Skeletal muscle cell (primary cell): ENCODE measurements at places on chromosomes 1 and 21.

DNA sequence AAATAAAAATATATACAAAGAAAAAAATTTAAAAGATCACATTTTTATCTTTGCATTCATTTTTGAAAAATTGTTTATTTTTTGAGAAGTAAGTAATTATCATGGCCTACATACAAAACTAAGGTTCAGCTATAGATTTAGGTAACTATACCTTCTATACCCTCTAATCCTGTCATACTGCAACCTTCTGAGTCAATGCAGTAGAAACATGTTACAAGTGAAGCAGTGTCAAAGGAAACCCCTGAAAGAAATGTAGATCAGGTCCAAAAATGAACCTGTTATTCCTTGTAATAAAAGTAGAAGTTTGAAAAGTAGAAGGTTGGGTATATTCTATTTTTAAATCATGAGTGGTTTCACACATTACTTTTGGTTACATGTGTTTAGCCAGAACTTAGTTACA lies 51.3 kb downstream of the PTGS2 start:
- no peak for DNase-seq

DNA sequence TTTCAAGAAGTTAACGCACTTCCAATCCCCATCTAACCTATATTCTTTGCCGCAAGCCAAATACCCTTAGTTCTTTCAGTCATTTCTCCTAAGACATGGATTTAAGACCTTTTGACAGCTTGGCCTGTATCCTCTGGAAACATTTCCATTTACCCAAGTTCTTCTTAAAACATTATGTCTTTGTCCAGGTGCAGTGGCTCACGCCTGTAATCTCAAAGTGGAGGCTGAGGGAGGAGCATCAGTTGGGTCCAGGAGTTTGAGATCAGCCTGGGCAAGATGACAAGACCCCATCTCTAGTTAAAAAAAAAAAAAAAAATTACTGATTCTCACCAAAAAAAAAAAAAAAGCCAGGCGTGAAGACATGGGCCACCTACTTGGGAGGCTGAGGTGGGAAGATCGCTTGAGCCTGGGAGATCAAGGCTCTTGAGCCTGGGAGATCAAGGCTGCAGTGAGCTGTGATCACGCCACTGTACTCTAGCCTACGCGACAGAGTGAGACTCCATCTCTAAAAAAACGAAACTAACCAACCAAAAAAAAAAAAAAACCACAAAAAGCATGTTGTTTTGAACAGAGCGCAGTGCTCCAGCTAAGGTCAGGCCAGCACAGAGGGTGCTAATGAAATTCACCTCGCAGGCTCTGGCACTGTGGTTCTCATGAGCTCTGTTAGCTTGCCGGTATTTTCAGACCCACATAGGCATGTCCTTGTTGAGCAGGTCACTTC lies 36.0 kb downstream of the NUAK2 start:
- no peak for DNase-seq

GRCh38 chr1:66436378-66437135 lies 97.4 kb upstream of the SGIP1 start:
- peak; percentile 60 for DNase-seq

GRCh38 chr1:192604979-192605620 lies 29.5 kb downstream of the RGS1 start:
- no peak for DNase-seq

GRCh38 chr1:239268941-239269340 lies 117.4 kb upstream of the CHRM3 start:
- no peak for DNase-seq

GRCh38 chr21:44317241-44317782 lies 17.5 kb downstream of the PFKL start:
- no peak for DNase-seq

- no peak for DNase-seq
Measured at GRCh38 chr1:103582464-103582863, 11.1 kb downstream of the AMY2B start.

GRCh38 chr1:152218762-152219436 lies 5.1 kb downstream of the HRNR start:
- no peak for DNase-seq

DNA sequence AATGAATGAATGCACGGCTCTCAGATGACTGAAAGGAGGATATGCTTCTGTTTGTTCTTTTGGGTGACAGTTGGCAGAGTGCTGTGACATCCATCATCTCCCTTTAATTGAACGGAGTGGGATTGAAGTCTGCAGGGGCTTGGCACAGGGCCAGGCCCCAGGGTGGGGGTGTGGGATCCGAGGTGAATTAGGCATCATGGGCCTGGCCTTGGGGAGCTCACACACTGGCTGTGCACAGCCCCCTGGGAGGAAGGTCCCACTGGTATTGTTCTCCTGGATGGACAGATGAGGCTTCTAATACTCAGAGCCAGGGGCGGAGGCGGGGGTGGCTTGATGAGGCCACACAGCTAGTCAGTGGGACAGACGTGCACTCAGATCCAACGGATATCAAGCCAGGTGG lies 19.3 kb downstream of the EPHB2 start:
- DNase-seq = no peak

GRCh38 chr21:15850645-15851044 lies 120.9 kb downstream of the USP25 start:
- no peak for DNase-seq

DNA sequence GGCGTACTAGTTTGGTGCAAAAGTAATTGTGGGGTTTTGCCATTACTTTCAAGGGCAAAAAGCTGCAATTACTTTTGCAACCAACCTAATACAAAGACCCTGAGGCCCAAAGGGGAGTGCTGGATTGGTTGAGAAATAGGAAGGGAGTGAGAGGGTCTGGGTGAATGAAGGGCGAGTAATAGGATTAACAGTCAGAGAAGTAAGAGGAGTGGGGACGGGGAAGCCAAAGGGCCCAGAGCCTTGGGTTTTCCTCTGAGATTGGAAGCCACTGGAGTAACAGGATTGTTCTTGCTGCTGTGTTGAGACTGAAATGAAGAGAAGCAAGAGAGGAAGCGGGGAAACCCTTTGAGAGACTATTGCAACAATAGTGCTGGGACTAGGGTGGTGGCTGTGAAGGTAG lies 19.0 kb upstream of the PRELP start:
- DNase-seq = no peak

DNA sequence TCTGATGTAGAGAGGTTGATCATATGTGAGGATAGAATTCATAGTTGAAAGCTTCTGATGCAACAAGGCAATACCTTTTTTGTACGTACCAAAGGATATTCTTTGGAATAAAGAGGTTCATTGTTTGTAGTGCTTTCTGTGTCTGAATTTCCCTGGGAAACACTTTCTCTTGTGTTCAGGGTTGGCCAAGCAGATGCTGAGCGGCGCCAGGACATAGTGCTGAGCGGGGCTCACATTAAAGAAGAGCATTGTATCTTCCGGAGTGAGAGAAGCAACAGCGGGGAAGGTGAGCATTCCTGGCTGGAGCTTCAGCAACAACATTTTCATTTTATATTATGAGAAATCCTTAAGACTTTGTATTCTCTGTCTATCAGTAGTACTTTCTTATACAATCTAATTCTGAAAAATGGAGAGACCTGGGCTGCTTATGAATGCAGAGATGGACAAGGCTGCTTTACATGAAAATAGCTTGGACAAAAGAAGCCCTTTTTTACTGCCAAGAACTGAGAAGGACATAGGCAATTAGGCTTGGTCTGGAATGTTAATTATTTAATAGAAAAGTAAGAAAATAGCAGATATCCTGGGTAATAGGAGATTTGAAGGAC lies 85.2 kb downstream of the KIF1B start:
- DNase-seq = no peak

DNA sequence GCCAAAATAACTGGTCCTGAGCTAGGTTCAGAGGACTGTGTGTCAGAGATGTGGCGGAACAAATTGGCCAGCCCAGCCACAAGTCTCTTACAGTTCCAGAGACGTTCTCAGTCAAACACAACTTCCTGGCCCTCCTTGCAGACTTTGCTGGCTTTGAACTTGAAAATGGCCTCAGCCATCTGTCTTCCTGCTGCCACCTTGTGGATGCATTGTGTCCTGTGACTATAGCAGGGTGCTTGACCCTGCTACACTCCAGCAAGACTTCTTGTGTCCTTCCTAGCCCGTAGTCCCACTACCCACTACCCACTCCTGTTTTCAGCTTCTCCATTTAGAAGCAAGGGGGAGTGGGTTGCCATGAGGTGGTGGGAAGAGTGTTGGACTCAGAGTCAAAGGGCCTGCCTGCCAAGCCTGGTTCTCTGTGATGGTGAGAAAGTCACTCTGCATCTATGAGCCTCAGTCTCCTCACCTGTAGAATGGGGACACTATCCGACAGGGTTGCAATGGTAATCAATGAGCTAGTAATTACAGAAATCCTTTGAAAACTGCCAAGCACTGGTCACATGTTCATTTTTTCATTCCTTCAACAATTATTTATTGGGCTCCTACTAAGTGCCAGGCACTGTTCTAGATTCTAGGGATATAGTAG lies 109.9 kb downstream of the IGSF21 start:
- DNase-seq = no peak

- DNase-seq = no peak
Measured at GRCh38 chr1:116880917-116881316, 28.8 kb upstream of the PTGFRN start.

- no peak for DNase-seq
Measured at GRCh38 chr1:77565321-77565720, 117.1 kb downstream of the ZZZ3 start.

GRCh38 chr1:179808503-179808902 lies 65.4 kb downstream of the FAM163A start:
- no peak for DNase-seq

GRCh38 chr1:96464066-96464465 lies 257.5 kb upstream of the PTBP2 start:
- no peak for DNase-seq

GRCh38 chr1:32878183-32878582 lies 7.5 kb upstream of the FNDC5 start:
- no peak for DNase-seq

DNA sequence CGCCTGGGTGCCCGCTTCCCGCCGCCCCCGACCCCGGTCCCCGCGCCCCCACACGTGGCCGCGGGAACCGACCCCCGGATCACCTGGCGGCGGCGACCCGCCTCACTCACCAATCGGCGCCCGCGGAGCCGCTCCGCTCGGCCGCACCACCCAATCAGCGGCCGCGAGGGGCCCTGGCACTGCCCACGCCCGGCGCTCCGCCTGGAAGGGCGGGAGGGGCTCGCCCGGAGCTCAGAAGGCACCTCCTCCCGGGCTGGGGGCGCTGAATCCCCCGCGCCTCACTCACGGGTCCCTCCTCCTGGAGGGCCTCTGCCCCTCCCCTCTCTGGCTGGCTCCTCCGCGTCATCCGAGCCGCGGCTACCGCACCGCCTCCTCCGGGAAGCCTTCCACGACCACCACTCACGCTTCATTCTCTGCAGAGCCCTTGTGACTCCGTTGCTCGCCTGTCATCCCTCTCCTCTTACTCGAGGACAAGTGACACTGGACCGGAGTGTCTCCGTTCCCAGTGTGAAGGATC lies 374 bp downstream of the SH2D5 start:
- peak; percentile 20 for DNase-seq

DNA sequence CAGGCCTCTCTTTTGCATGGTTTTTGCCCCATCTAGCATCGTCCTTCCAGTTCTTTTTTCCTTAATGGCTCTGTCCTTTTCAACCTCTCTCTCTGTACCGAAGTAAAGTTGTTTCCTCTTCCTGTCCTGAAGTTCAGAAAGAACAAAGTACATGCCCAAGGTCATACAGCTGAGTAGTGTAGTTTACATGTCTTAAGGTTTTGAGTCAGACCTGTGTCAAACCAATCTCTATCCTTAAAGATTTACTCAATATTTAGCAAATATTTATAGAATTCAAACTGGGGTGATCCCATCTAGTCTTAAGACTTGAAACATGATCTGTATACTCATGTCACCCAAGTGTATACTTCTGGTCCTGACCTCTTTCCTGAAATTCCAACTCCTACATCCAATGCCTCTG lies 118.7 kb upstream of the SGIP1 start:
- DNase-seq = no peak

DNA sequence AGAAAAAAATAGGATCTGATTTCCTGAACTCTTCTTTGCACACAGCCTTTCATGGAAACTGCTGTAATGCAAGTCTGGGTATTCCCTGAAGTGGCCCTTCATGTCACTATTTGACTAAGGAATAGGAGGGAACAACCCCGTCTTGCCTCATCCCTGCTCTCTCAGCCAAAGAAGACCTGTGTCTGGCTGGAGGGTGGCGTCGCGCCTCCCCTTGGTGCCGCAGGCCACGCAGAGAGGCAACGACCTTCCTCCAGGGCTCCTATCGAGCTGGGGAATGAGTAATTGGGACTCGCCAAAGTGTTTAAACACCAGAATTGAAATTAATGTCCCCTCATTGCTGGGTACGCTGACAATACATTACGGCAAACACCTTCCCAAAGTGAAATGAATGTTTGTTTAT lies 129.8 kb downstream of the PBX1 start:
- DNase-seq = no peak
